ENCODE measurements at places on chromosomes 3 and 15.

- DNase-seq = no peak
Observed at GRCh38 chr3:139772539-139773500, 95.0 kb upstream of the NMNAT3 start.

DNA sequence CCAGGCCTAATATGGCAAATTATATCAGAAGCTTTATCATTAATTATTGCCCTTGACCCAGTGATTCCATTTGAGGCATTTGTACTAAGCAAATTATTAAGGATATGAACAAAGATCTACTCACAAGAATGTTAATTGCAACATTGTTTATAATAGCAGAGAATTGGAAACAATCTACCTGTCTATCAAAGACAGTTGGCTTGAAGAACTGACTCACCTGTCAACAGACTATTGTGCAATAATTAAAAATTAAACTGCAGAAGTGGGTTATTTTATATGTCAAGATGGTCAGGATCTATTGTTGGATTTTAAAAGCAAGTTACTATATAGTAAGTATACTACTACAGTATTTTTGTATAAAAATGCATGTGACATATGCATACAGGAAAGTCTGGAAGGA, 6.7 kb upstream of the FETUB start:
- DNase-seq = no peak

DNA sequence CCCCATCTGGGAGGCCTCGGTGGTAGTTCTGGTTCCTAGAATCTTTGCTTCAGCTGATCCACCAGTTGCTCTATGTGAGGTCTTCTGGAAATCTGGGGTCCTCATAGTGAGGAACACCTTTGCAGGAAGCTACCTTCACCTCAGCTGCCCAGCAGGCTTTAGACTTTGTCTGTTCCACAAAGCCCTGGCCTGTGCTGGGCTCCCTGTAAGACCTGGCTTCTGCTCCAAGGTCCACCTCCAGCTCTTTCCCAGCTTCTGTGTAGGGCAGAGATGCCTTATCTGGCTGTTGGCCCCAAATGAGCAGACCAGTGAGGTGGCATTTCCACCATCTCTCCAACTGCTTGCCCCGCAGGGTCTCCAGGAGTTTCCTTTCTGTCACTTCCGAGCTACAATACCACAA, 8.2 kb upstream of the HOMER2 start:
- DNase-seq = no peak

GRCh38 chr3:53320697-53321096, 26.6 kb downstream of the DCP1A start:
- DNase-seq = no peak

- no peak for DNase-seq
Observed at GRCh38 chr3:42751609-42752008, 21.4 kb downstream of the CCDC13 start.

DNA sequence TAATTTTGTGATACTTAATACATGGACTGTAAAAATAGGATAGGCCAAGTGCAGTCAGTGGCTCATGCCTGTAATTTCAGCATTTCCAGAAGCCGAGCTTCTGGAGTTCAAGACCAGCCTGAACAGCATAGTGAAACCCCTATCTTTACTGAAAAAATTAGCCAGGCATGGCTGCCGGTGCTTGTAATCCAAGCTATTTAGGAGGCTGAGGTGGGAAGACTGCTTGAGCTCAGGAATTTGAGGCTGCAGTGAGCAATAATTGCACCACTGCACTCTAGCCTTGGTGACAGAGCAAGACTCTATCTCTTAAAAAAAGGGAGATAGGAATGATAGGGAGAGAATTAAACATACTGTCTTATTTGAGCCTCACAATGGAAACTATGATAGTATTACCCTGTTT, 51.0 kb downstream of the GMPS start:
- DNase-seq = no peak

GRCh38 chr15:87197981-87198380, 1058.6 kb downstream of the NTRK3 start:
- DNase-seq = no peak

DNA sequence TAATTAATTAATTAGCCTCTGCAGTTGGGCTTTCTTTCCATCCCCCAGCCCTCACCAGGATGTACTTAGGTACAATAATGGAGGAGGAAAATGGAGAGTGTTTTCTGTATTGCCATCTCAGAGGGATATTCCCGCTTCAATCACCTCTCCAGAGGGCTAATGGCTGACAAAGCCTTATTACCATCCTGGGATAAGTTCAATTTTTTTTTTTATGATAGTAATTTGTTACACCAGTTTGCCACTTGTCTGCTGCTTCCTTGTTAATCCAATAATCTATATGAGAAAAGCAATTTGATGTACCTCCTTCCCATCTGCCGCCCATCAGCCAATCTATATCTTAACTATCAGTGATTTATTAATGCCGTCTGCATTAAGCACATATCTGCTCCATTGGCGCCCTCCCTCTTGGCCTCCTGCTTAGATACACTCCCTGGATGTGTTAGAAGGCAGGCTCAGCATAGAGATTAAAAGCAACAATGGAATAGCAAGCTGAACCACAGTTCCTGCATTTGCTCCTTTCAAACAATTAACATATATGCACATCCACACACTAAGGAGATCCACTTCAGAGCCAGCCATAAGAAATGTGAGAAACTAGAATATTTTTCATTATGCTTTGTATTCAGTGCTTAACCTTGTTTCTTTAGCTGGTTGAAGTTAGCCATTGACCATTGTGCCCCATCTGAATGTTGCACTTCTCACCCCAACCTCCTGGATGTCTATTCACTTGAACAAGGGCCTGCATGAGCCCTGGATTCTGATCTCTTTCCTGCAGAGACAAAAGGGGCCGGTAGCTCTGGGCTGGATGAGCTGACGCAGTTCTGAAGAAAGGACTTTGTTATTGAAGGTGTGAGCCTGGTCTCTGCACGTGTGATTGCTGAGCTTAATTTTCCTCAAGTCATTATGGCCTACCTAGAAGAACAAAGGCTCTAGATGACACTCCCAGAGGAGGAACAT, 237.3 kb upstream of the GAP43 start:
- no peak for DNase-seq

GRCh38 chr3:70247955-70248354, 64.5 kb downstream of the MDFIC2 start:
- DNase-seq = no peak

- DNase-seq = peak; percentile 36
Observed at GRCh38 chr3:16177962-16178627, 3.6 kb downstream of the GALNT15 start.

GRCh38 chr15:77104155-77104554, 33.2 kb upstream of the TSPAN3 start:
- no peak for DNase-seq

DNA sequence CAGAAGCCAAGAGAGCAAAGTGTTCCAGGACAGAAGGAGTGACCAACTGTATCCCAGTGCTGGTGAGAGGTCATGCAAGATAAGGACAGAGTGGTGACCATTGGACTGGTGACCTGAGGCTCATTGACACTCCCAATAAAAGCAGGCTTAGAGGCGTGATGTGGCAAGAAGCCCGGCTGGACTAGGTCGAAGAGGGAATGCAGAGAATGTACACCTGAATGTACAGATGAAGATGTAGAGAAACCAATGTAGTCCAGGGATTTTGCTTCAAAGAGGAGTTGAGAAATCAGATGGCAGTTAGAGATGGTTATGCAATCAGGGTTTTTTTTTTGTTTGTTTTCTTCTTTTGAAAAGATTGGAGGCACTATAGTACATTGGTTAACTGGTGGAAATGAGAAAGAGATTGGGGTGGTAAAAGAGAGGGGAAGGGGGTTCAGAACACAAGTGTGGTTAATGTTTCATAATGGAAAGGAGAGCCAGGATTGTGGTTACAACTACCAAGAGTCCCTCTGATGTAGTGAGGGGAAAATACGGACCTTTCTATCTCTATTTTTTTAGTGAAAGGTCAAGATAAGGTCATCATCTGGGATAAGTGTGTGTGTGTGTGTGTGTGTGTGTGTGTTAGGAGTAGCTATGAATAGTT, 23.3 kb downstream of the ST3GAL6 start:
- no peak for DNase-seq

DNA sequence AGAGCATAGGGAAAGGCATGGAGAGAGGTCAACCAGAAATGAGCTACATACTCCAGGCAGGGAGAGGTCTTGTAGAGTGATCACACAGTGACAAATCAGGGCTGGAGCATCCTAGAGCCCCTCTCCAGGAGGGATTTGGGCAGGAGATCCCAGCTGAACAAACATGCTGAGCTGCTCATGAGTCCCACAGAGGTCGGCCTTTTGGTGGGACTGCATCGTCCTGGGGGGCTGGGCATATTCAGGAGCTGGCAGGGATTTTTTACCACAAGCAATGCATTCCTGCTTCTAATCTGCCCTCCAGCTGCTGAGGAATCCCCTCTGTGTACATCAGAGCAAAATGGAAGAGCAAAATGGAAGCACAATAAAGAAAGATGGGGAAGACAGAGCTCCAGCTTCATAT, 94.9 kb downstream of the NTRK3 start:
- DNase-seq = no peak

DNA sequence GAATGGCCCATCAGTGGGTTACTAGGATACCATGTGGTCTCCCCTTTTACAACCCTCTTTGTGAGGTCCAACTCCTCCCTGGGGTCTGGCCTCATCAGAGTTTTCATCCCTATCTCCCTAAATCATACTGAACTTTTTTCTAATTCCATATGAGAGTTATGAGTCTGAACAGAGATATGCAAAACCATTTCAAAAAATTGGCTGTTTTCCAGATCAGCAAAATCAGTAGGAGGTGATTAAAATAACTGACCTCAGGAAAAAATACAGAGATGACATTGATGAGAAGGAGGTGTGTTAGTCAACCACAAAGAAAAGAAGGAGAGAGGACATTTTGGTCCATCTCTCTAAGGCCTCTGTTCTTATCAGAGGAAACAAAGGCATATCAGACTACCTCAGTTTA, 200.8 kb upstream of the CFAP20DC start:
- no peak for DNase-seq

DNA sequence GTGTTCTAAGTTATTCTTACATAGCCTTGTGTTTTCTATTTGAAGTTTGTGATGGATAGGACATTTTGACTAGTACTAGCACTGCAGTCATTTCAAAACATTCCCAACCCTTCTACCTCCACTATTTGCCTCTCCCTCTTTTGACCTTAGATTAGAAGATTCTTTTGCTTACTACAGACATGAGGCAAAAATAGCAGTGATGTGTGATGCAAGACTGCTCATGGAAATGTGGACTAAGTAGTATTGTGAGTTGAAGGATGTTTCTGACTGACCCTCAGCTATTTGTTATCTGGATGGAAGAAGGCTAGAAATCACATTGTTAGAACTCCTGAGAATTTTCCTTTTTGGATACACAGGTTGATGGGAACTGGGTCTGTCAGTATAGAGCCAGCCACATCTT, 45.9 kb downstream of the ATP2C1 start:
- no peak for DNase-seq

DNA sequence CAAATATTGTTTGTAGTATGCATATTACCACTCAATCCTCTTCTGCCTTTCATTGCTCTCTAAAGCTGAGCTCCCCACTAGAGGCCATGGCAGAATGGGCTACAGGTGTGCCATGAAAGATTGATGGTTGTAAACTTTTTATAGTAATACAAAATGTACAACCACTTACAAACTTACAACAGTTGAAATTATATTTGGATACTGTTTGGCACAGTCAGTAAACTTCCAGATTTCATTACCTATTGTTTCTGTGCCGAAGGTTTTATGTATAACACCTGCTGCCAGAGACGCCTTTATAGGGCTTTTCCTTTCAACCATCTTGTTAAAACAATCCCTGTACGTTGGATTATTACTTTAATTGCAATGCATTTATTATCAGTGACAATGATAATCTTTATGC, 7.0 kb downstream of the ROPN1 start:
- DNase-seq = no peak

All from stimulated activated CD4-positive, alpha-beta T cell treated with anti-CD3 and anti-CD28 coated beads, Interleukin-12 subunit alpha, Interleukin-12 subunit beta, amount 100 ng/mL, for 24 hours (primary cell).